ENCODE measurements at places on chromosomes 4 and X.

GRCh38 chr4:86967073-86967472 is 32.3 kb downstream of the AFF1 start:
- DNase-seq, result no peak

DNA sequence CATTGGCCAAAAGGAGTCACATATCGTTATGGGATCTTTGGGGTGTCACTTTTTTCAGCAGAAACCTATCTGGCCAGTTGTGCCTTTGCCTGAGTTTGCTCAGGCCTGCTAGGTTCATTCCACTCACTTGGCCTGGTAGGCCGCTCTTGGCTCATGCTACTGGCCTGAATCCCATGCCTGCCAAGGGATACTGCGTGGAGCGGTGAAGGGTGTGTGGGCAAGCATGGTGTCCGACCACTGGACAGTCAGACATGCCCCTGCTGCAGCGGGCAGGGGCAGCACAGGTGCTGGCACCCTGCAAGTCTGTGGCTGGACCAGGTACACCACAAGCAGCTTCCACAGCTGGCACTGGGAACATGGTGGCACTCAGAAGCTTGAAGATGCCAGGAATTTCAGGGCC is 11.3 kb upstream of the PPM1K start:
- no peak for DNase-seq

DNA sequence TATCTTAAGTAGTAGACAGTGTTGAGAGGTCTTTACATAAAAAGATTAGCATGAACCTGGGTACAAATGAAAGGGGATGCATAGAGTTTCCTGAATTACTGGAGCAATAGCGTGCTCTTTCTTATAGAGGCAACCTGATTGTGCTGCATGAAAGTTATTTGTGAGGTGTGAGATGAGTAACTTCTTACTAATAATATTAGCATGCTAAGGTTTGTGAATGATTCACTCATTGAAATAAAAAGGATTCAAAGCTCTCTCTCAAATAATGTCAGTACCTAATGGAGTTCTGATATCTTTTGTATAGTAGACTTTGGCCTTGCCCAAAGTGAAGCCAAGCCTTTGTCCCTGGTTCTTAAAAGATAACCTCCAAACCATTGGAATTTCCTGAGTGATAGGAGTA is 131.0 kb upstream of the CXXC4 start:
- no peak for DNase-seq

DNA sequence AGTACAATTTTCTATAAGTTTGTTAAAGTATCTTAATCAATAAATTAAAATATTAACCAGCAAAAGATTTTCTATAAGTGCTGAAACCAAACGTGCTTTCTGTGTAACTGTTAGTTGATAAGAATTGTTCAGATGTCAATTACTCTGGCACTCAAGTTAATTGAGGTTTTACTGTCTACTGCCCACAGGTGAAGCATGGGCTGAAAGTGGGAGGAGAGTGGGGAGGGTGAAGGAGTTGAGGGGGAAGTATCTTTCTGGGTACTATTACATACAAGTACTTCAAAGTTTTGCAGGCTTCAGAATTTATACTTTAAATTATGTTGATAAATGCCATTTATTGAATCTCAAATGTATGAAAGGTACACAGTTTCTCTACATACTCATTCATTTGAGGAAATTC is 19.1 kb upstream of the CXCL3 start:
- DNase-seq, result no peak

DNA sequence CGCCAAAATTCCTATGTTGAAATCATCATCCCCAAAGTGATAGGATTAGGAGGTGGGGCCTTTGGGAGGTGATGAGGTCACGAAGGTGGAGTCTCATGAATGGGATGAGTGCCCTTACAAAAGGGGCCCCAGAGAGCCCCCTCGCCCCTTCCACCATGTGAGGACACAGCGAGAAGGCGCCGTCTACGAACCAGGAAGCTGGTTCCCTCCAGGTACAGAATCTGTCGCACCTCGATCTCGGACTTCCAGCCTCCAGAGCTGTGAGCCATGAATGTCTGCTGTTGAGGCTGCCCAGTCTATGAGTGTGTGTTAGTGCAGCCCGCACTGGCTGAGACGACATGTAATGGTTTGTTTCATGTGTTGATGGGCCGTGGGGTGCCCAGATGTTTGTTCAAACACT is 60.3 kb downstream of the PRKX start:
- no peak for DNase-seq

- no peak for DNase-seq
Observed at GRCh38 chrX:56069299-56069931, 162.7 kb upstream of the KLF8 start.

DNA sequence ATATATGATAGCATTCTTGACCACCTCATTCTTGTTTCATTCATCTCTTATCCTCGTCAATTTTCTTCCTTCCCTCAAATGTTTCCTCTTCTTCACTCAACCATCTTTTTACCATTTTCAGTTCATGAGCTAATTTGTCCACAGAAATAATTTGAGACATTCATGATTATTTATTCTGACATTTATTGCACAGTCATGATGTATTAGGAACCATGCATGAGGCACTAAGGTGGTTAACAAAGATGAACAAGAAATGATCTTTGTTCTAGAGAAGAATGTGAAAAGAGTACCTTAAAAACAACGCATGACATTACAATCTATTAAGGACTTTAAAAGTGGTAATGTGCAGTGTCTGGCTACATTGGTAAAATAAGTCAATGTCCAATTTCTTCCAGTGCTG is 27.9 kb downstream of the TEC start:
- DNase-seq, result no peak
